T47D (cell line): ENCODE measurements at places on chromosomes 3 and 15.

DNA sequence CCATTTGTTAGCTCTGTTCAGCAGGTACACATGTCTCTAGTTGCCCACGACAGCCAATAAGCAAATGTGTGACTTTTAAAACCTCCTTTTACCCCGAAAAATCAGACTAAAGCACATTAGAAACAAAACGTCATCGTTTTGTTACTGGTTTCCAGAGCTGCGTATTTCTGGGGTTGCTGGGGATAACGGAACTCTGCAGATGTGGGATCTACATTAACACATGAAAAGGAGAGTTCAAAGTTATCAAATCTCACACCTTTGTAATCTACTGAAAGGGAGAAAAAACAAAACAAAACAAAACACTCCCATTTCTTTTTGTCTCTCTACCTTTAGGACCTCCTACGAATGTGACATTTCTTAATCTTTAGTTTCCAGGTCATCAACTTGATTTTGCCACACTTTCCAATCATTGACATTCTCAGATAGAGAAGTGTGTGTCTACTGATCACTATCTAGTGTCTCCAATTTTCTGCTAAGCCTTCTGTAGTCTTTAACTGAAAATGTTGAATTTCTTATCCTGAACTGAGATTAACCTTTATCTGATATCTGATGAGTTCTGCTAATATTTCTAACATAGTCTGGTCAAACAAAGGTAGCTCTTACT is 93.0 kb upstream of the TSPAN3 start:
- DNase-seq = no peak

- DNase-seq = no peak
Observed at GRCh38 chr3:156582532-156583183, 27.7 kb upstream of the SSR3 start.

- DNase-seq = no peak
Observed at GRCh38 chr15:39582286-39582976, 1.6 kb downstream of the THBS1 start.

- no peak for DNase-seq
Observed at GRCh38 chr3:194521510-194522260, 34.9 kb upstream of the ATP13A3 start.

GRCh38 chr3:27074914-27075313 is 294.3 kb downstream of the NEK10 start:
- DNase-seq = no peak

GRCh38 chr15:68383161-68384074 is 48.5 kb downstream of the ITGA11 start:
- peak; percentile 35 for DNase-seq

GRCh38 chr3:132253262-132253878 is 63.8 kb upstream of the ACP3 start:
- DNase-seq = peak; percentile 77

DNA sequence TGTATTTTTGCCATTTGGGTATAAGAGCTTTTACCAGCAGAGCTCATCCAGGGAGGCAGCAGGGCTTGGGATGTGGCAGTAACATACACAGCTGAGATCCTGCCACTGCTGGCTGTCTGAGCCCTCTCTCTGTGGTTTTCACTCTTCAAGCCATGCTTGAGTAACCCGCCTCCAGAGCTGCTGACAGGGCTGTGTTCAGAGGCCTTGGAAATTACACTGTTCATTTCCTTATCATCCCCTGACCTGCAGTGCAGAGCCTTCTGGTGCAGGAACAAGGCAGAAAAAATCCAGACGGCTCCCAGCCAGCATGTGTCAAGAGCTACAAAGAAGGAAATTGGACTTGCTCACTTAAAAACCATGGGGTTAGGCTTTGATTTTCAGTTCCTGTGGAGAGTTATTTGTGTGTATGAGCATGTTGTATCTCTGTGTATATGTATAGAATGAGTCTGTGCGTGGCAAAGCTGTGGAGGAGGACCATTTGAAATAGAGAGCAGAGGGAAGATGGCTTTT is 47.0 kb downstream of the ZNF609 start:
- DNase-seq = no peak

- DNase-seq = no peak
Observed at GRCh38 chr3:190595179-190595795, 81.4 kb downstream of the IL1RAP start.

GRCh38 chr3:148901987-148902791 is 37.1 kb downstream of the CPA3 start:
- no peak for DNase-seq

GRCh38 chr3:181755959-181756358 is 44.2 kb downstream of the SOX2 start:
- no peak for DNase-seq
